ENCODE measurements at places on chromosomes 4 and X. TPM values are rescaled to one million over a fixed set of nuclear protein-coding genes. Genes with fewer than 3 reads are reported as not detected.
A peak's percentile ranks its signal among the peaks of the same experiment; 100 is the strongest.

Gene NUDT10
- not detected for total RNA-seq

Gene CEP135
- total RNA-seq: 1.2 TPM

DNA sequence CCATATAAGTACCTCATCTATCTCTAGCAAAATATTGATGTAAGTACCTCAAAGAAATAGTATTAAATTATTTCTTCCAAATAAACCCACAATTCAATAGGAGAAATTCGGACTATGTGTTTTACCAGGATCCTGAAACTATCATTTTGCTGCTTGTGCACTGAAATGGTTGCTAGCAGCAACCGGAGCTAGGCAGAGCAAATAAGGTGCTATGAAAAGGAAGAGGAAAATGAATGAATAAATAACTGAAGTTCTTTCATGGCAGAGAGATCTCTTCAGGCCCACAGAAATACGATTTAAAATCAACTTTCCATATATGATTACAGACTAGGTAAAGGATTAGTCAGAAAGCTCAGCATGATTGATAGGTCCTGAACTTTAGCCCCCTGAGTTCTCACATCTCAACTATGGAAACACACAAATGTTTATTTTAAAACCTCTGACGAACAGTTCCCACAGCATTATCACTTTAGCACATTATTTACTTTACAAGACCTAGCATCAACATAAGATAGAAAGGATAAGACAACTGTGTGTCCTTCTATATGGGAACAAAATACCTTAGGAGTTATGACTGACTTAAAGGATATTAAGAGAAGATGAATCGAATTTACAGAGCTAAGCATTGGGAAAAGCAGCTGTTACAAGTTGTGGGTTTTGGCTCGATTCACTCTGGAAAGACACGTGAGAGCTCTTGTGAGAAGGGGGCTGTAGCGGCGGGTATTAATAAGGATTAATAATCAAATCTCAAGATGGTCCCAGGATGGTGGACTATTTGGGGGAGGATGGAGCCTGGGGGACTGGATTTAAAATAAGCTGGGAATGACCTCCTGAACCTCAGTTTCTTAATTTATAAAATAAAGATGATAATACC is 104.3 kb downstream of the CORIN start:
- DNase-seq: no peak

DNA sequence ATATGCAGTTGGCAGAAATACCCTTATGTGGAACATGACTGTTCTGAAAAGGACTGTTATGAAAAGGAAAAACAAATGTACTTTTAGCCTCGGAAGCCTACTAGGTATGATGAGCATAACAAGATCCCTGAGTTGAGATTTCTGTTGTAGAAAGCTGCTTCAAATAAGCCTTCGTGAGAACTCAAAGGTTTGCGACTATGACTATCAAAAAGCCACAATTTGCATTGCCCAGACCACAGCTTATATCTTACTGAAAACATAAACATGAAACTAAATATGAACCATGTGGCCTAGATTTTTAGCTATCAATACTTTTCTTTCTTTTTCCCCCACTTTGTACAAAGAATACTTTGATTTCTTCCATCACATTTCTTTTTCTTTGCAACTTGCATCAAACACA is 398.2 kb upstream of the LCORL start:
- DNase-seq: no peak

DNA sequence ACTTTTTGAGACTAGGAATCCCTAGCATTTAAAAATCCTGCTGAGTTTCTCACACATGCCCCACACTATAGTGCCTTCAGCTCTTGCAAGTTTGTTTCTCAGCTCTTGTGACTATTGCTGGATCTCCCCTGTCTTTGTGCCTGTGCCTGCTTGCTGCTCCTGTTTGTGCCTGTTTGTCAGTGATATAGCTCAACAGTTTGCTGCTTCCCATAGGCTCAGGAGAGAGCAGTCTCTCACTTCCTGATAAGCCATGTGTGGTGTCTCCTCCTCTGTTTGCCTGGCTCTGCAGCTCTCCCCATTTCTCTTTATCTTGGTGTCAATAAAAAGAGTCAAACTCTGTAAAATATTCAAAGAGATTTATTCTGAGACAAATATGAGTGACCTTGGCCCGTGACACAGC is 259.8 kb upstream of the CLNK start:
- DNase-seq: no peak

DNA sequence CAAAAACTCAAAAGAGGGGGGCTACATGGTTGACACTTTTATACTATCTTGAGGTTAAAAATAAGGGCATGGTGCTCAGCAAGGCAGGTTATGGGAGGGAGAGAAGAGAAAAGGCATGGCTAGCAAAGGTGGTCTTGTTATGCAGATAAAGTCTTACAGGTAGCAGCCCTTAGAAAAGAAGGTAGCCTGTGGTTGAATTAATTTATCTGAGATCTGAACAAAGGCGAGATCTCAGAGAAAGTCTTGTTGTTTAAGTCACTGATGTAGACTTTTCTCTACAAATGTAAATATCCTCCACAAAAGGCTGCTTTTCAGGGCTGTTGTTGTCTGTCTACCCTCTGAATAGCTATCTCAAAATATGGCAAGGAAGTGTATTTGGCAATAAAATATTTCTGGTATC is 1250.4 kb downstream of the PCDH18 start:
- DNase-seq: no peak

Gene NUDT11
- 3.3 TPM for total RNA-seq

DNA sequence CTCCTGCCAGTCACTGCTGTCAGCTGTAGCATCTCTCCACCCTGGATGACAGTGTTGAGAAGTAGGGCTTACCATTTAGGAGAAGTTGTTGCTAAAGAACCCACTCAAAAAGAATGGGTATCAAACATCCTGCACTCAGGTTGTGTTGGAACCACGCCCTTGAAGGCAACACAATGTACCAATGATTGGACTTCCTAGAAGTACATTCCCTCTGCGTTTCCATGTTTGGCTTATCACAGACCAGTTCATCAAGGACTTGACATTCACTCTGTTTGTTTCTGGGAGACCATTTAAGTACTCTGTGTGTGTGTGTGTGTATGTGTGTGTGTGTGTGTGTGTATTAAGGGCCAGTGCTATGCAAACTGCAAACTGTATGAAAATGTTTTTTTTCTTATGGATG is 200.6 kb upstream of the GATB start:
- DNase-seq: no peak

DNA sequence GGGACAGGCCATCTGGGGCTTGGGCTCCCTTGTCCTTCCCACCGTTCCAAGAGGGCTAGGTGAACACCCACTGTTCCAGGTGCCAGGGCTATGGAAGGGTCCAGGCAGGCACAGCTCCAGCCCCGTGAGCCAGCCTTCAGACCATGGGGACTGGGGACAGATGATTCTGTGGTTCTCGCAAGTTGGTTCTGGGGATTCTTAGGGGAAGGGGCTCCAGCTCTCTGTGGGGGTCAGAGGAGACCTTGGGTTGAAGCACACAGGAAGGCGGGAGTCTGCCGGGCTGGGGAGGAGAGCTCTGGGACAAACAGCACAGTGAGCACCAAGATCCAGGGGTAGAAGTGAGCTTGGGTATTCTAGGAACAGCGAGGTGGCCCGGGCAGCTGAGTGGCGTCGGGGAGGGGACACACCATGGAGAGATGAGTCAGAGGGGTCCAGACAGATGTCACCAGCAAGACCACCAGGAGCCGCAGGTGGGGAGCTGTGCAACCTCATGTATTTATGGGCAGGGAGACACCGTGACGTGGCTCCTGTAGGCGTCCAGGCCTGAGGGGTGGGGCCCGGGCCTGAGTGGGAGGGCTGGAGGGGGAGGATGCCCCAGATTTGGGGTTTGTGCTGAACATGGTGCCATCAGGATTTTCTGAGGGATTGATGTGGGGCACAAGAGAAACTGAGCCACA is 48.8 kb upstream of the HMX1 start:
- no peak for DNase-seq

DNA sequence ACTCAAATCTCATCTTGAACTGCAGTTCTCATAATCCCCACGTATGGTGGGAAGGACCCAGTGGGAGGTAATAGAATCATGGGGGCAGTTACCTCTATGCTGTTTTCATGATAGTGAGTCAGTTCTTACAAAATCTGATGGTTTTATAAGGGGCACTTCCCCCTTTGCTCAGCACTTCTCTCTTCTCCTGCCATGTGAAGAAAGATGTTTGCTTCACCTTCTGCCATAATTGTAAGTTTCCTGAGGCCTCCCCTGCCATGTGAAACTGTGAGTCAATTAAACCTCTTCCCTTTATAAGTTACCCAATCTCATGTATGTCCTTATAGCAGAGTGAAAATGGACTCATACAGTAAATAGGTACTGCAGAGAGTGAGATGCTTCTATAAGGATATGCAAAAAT is 1050.6 kb upstream of the GRIA3 start:
- no peak for DNase-seq

Gene MAOB
- 0.30 TPM for total RNA-seq

Gene CLIC2
- total RNA-seq: 0.10 TPM

Gene GLRA2
- not detected for total RNA-seq

- DNase-seq: no peak
Measured at GRCh38 chr4:3017504-3017903, 54.1 kb downstream of the GRK4 start.

- peak; percentile 41 for DNase-seq
Measured at GRCh38 chrX:11261260-11261659, 32.0 kb upstream of the AMELX start.

DNA sequence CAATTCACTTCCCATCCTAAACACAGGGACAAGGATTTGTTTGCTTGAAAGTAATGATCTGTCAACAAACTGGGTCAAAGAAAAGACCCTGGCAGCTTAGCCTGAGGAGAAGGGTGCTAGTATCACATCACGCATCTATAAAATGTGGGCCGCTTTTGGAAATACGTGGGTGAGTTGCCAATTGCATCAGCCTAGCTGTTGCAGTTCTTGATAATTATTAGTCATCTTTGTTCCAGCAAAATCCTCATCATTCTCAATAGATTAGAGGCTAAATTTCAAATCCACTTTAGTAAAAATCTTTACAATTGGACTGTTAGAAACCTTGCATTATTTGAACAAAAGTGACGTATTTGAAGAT is 33.6 kb upstream of the TAPT1 start:
- no peak for DNase-seq

- DNase-seq: no peak
Measured at GRCh38 chr4:80156410-80156809, 40.9 kb upstream of the PRDM8 start.

DNA sequence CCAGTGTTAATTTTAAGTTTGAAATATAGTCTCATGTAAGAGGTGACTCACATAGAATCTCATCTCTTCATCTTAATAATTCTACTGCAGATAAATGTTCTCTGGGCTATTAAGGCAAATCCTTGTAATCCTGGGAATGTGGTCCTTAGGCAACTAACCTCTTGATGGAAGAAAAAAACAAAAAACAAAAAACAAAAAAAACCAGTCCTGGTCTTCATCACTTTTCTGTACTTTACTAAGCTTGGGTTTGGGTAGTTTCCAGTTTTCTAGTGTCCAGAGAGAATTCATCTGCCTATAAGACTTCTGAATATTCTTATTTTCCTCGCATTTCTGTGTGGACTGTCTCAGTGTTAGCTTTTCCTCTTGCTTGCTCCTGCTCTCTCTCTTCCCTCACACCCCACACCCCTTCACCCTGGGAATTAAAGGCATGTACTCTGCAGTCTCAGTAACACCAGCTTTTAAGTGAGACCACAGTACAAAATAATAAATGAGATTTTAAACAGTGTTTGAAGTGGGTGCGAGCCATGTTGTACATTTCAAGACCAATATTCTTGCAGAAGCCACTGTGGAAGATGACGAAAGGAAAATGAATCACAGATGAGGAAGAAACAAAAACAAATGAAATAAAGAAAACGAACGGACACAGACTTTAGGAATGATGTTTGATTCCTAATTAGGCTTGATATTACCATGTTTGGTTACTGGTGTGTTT is 51.7 kb downstream of the HAND2 start:
- DNase-seq: no peak

GRCh38 chrX:120732461-120732860 is 102.6 kb upstream of the C1GALT1C1 start:
- no peak for DNase-seq

Gene DOK7
- 7.1 TPM for total RNA-seq

Gene FDCSP
- total RNA-seq: not detected

- no peak for DNase-seq
Measured at GRCh38 chr4:33334416-33334815, 2614.2 kb downstream of the PCDH7 start.

GRCh38 chr4:11532138-11532537 is 103.4 kb upstream of the HS3ST1 start:
- DNase-seq: no peak

DNA sequence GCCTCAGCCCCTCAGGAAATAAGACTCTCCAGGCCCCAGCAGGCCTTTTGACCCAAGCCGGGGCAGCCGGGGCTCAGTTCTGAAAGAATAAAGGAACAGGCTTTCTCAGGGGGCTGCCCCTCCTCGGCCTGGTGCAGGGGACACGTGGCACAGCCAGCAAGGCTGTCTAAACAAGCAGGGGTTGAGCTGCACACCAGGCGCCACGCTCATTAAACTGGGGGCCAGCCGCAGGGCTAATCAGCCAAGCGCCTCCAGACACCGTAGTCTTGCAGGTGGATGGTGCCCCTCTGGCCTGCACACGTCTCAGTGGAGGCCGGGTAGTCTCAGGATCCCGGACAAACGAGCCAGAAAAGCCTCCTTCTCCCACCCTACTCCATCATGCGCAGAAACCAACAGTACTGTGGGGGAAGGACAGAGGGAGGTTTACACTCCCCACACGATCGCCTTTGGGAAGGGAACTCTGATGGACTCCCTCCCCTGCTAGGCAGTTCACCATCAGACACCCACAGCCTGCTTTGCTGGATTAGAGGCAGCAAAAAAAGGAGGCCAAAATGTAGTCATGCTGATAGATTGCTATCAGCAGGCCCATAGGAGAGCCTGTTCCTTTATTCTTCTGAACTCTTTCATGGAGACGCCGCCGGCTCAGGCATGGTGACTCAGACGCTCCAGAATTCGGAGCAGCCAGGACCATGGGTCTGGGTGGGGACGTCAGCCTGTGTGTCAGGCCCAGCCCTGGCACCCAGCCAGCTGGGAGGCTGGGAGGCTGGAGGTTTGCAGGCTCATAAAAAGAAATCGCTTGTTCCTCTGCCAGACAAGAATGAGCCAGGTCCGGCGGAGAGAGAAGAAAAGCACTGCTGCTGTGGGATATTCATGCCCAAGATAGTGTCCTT is 342.4 kb downstream of the BCOR start:
- DNase-seq: peak; percentile 95

DNA sequence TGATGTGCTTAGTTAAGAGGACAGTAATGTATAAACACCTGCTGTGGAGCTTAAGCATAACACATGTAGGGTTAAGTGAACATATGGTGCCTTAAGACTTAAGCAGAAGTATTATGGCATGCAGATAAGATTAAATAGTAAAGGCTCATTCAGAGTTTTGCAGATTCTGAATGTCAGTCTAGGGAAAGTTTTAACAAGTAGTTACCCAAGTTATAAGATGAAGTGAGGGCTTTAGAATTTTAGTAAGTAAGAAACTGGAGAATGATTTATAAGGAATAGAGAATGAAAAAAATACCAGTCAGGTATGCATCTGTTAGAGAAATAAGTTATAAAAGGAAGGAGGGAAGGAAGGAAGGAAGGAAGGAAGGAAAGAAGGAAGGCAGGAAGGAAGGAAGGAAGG is 902.1 kb downstream of the TRAM1L1 start:
- no peak for DNase-seq

GRCh38 chr4:79852305-79852730 is 220.7 kb downstream of the ANTXR2 start:
- DNase-seq: peak; percentile 46
